Cardiac muscle cell (in vitro differentiated cells and primary cell): ENCODE measurements at places on chromosomes 2 and 18. TPM values are rescaled to one million over a fixed set of nuclear protein-coding genes. Genes with fewer than 3 reads are reported as not detected.

RAX gene
- 0.12 and 0.21 TPM in 2 replicates for polyA plus RNA-seq

CYP27C1 gene
- 3.4 and 3.6 TPM in 2 replicates for polyA plus RNA-seq

DNA sequence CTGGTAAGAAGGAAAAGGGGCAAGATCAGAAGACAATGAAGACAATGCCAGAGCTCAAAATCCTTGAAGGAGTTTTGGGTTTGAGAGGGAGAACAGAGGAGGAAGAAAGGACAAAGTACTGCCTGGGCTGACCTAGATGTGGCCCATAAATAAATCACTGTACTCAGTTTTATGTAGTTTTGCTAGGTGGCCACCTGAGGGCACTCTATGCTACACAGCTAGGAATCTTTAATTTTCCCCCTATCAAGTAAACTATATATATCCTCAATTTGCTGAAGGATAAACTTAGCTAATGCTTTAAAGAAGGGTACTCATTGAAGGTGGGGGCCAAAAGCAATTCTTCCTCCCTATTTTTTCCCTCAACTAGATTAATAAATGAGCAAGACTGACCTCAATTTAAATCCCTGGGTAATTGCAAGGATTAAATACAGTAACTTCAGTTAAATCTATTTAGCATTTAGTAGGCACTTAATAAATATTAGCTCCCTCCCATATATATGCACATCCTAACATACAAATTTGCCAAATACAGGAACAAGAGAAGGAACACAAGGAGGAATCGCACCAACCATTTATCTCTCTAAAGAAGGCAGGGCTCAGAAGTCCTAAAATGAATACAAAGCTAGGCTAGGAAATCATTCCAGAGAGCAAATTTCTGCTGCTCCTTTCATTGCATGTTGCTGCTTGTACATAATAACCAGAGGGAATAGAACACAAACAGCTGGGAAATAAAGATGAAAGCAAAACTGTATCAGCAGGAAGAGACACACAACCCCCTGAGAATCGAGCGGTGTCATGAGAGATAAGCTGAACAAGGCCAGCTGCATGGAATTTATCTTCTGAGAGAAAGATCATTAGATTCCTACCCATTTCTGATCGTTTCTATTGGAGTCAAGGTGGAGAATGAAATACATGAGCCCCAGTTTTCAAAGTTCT is 540.1 kb downstream of the NRXN1 start:
- peak; percentile 52 for DNase-seq

DNA sequence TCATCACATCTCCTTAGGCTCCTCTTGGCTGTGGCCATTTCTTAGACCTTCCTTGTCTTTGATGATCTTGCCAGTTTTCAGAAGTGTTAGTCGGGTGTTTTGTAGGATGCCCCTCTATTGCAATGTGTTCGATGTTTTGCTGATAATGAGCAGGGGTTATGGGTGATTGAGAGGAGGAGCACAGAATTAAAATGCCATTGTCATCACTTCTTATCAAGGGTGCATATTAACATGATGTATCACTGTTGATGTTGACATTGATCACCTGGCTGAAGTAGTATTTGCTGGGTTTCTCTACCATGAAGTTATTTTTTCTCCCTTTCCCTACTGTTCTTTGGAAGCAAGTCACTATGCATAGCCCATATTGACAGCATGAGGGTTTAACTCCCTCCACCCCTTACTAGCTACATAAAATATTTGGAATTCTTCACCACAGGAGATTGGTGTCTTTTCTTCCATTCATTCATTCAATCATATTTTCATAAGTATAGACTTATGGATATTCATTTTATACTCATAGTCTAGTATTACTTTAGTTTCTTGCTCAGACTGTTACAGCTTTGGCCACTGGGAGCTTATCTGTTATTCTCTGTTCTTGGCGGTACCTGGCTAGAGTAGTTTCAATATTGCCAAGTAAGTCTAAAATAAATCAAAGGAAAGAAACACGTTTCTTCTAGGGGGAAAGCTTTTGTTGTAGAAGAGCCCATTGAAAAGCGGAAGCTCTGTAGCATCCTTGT is 54.5 kb upstream of the TMEM87B start:
- no peak for DNase-seq

GRCh38 chr2:16623564-16624435 is 41.8 kb downstream of the CYRIA start:
- DNase-seq = no peak

GRCh38 chr2:223945755-223946154 is 620 bp upstream of the WDFY1 start:
- DNase-seq = no peak

GRCh38 chr2:127400897-127401756 is 13.4 kb upstream of the MAP3K2 start:
- no peak for DNase-seq

GRCh38 chr18:12238826-12239225 is 15.3 kb upstream of the CIDEA start:
- peak; percentile 13 for DNase-seq

GRCh38 chr2:47221946-47222345 is 66.8 kb upstream of the STPG4 start:
- peak; percentile 88 for DNase-seq

SERPINB13 gene
- not detected in 2 replicates for polyA plus RNA-seq

MORN2 gene
- polyA plus RNA-seq = 49.3 and 53.1 TPM in 2 replicates

PAIP2B gene
- polyA plus RNA-seq = 8.0 and 9.7 TPM in 2 replicates

GRCh38 chr18:22391407-22392345 is 26.0 kb downstream of the CTAGE1 start:
- peak; percentile 84 for DNase-seq

ERFE gene
- polyA plus RNA-seq = 0.60 and 2.0 TPM in 2 replicates

ALPP gene
- not detected in 2 replicates for polyA plus RNA-seq

DNA sequence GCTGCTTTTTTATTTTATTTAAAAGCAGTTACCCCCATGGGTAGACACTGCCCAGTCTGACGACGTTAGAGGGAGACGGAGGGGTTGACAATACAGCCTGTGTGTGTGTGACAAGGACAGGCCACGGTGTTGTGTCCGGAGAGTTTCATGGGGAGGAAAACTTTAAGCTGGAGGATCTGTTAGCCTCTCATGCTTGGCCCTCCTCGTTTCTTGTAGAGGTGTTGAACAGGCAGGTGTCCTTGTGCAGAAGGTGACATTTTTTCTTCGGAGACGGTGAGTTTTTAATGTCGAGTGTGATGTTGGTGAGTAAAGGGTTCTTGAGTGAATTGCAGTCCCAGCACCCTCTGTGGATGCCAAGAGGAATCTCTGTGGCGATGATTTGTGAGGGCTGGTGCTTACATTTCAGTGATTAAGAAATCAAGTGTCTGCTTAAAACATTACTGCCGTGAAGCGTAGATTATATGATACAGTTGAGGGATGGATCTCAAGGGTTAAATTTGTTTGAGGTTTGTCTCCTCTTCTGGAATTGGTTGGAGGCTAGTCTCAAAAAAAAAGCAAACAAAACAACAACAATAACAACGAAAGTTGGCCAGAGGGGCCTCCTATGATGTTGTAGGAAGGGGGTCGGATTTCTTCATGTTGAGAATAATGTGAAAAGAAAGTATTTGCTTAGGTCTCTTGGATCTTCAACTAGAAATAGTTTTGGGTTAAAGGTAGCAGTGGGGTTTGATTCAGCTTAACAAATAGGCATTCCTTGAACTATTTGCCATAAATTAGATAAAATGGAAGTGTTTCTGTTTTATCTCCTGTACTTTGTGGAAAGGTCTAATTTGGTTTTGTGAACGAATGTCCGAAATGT is 1.6 kb downstream of the NCOA1 start:
- DNase-seq = no peak

DNA sequence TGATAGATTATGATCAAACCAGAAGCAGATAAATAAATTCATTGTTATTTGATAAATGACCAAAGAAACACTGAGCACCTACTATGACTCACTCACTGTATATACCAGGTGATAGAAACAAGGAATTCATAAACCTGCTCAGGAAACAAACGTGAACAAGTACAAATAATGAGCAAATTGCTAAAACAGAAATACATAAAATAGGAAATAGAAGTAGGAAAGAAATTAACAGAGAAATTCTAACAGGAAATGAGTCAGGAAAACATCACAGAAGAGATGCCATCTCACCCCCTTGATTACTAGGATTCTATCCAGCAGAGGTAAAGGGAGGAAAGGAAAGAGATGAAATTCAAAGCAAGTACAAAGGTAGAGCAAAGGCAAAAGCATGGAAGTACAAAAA is 31.3 kb downstream of the EXOC6B start:
- DNase-seq = no peak

DNA sequence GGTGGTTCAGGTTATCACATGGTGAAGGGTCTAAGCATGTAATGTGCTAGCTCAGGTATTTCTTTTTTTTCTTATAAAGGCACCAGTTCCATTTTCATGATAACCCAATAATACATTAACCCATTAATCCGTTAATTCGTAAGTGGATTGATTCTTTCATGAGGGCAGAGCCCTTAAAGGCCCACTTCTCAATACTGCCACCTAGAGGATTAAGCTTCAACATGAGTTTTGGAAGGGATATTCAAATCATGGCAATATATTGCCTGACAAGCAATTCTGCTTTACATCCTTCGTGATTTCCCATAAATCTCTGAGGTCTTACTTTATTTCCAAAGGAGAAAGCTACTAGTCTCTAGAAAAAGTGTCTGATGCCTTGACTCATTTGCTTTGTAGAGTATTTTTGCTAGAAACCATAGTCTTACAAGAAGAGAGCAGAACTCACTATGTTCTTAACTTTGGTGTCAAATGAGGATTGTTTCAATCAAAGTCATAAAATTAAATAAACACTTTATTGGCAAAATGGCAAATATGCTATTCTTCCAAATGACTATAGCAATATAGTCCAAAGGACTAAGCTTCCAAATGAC is 271.3 kb downstream of the KCNS3 start:
- DNase-seq = peak; percentile 70

CFC1 gene
- polyA plus RNA-seq = 52.6 and 84.2 TPM in 2 replicates

ITPRIPL1 gene
- polyA plus RNA-seq = 1.3 and 1.5 TPM in 2 replicates

MAP4K4 gene
- 61.6 and 71.6 TPM in 2 replicates for polyA plus RNA-seq

DNA sequence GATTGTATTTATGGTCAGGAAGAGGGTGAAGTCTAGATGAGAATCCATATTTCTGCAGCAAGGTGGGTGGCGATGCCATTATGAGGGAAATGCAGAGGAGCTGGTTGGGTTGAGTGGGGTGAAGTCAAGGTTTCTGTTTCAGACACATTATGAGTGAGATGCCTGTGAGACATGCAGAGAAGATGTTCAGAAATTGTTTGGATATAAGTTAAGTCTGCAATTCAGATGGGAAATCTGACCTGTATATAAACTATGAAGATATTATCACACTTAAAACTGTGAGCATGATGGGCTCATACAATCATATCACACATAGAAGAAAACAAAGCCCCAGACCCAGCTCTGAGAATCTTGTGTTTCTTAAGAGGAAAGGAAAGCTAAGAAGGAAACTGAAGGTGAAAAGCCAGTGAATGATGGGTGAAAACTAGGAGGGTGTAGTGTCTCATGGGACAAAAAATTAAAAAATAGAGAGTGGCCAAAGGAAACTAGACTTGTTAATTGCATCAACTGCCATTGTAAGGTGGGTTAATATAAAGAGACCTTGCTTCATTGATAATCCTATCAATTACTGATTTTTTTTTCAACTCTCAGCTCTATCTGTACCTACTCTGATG is 14.2 kb downstream of the GALNT5 start:
- no peak for DNase-seq

OTOF gene
- polyA plus RNA-seq = 0.30 TPM in 1 of 2 replicates, not detected in the other

DNA sequence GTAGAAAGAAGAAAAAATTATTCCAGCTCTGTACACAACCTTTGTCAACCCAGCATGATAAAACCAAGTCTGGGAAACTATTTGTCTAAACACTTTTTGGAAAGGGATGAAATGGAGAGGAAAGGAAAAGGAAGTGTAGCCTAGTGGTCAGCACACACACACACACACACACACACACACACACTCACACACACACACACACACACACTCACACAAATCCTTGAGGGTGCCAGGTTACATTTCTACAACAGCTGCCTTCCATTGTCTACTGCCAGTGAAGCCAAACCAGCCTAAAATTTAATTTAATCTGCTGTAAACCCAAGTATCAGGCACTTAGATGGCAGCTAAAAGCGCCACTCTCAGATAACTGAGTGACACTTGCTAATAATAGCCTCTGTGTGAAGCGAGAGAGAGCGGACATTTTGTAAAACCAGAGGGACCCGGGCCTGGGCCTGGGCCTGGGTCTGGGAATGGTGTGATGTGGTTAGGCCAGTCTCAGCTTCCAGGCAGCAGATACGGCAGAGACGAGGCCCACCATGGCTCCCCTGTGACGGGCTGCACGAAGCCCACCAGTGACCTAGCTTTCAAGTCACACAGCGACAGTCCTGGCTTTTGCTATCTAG is 32.4 kb downstream of the BCL11A start:
- DNase-seq = no peak

GAL3ST2 gene
- polyA plus RNA-seq = not detected in 2 replicates

DNA sequence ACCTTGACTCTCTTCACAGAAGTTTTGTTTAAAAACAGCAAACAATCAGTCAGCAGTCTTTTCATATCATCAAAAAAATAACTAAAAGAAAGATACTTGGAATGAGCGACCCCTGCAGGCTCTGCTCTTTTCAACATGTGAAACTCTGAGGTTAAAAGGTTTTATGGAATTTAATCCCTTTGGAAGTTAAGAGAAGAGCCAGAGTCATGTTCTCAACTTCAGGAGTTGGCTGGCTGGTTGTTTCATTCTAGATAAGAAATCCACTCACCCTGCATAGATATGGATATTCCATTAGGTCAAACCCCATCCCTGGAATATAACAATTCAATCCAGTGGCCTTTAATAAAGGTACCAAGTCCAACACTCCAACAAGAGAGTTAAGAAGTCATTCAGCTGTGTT is 115.6 kb upstream of the RMDN2 start:
- DNase-seq = peak; percentile 72

CMPK2 gene
- 0.61 and 2.4 TPM in 2 replicates for polyA plus RNA-seq

DNA sequence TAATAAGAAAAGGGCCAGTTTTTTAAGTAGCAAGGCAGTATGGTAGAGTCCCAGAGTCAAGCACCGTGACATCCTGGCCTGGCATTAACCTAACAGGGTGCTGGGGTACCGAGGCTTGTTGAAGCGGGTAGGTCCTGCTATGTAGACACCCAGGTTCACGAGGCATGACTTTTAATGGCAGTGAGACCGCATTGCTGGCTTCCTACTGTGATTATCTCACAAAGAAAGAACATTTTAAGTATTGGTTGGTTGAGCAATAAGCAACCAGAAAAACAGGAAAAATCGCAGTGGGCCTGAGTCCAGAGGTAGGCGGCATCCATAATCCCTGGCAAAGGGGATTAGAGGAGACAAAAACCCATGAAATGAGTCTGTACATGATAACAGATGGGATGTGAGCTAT is 927.9 kb upstream of the ACVR2A start:
- no peak for DNase-seq

DNA sequence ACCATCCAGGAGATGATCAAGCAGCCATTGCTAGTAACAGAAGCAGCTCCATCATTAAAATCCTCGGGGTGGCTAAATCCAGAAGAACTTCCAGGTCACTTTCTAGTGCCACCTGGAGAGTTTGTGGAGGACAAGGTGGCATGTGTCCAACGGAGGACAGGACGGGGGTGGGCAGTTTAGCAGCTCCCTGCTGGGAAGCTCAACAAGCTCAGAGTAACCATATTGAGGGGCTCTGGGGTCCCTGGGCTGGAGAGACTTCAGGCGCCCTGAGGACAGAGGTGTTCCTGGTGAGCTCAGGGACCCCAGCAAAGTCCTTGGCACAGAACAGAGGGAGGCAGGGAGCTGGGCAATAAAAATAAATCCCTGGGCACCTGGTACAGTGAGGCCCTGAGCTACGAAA is 140.0 kb upstream of the FHL2 start:
- DNase-seq = no peak

RGPD8 gene
- polyA plus RNA-seq = 3.9 and 4.2 TPM in 2 replicates

TCF23 gene
- polyA plus RNA-seq = not detected in 2 replicates
